ELR (cell line): ENCODE measurements at places on chromosomes 6 and 20.

DNA sequence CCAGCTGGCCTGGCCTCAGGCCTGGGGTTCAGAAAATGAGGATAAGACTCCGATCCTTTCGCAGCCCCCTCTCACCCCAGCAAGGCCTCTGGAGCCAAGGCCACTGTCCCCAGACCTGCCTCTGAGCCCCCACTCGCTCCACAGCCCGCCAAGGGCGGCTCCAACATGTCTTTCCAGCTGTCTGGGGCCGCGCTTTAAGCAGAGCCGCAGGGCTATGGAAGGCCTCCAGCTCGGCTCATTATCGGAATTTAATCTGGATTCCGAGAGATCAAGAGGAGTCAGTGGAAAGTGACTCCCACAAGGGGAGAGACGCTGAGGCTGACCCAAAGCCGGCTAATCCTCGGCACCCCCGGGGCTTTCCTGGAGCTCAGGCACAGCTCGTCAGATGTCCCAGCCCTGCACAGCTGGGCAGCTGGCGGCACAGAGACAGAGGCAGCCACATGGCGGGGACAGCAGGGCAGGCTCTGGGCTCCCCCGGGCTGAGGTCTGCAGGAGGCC lies 41.8 kb downstream of the BMP7 start:
- DNase-seq, result peak; percentile 25

- peak; percentile 41 for DNase-seq
Measured at GRCh38 chr20:44900231-44900854, 9.5 kb upstream of the PABPC1L start.

- DNase-seq, result no peak
Measured at GRCh38 chr20:38445381-38445796, 10.3 kb upstream of the SNHG17 start.

- no peak for DNase-seq
Measured at GRCh38 chr20:57712341-57712740, 2.5 kb upstream of the PMEPA1 start.

DNA sequence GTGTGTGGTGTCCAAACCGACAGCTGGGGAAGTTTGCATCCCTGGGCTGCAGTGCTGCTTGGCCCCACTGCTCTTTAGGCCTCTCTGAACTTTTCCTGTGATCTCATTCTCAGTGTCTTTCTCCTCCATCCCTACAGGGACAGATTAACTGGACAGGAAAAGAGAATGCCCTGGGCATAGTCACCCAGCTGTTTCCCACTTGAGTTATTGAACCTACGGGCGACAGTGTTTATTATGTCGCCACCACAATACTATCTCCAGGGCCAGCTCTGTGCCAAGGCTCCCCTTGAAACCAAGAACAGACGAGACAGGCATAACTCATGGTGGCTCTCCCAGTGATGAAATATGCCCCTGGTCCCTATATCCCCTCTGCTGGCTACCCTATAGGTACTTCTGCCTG lies 147.8 kb upstream of the EPHA7 start:
- no peak for DNase-seq
